ENCODE measurements at places on chromosomes 11 and 22.

GRCh38 chr11:127627629-127628457, 627.3 kb upstream of the KIRREL3 start:
- DNase-seq: no peak

DNA sequence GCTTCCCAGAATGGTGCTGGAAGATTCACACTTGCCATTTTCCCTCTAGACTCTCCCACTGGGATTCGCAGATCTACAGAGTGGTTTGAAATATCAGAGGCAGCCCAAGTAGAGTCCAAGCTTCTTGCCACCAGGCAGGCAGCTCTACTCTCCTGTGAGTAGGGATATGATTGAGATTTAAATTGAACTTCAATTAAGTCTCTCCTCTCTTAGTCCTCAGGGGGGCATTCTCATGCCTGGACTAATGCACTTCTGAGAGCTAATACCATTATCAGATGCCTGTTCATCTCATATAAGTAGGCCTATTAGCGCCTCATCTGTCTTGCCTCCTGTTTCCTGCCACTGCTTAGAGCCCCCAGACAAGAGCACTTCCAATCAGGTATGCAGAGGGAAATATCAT, 25.5 kb upstream of the AMPD3 start:
- DNase-seq: no peak

GRCh38 chr11:2747248-2748027, 47.6 kb upstream of the KCNQ1OT1 start:
- peak; percentile 4 for DNase-seq

GRCh38 chr22:27990879-27991278, 71.8 kb upstream of the PITPNB start:
- DNase-seq: no peak

- DNase-seq: no peak
Measured at GRCh38 chr11:59216641-59217564, 4.2 kb upstream of the MPEG1 start.

DNA sequence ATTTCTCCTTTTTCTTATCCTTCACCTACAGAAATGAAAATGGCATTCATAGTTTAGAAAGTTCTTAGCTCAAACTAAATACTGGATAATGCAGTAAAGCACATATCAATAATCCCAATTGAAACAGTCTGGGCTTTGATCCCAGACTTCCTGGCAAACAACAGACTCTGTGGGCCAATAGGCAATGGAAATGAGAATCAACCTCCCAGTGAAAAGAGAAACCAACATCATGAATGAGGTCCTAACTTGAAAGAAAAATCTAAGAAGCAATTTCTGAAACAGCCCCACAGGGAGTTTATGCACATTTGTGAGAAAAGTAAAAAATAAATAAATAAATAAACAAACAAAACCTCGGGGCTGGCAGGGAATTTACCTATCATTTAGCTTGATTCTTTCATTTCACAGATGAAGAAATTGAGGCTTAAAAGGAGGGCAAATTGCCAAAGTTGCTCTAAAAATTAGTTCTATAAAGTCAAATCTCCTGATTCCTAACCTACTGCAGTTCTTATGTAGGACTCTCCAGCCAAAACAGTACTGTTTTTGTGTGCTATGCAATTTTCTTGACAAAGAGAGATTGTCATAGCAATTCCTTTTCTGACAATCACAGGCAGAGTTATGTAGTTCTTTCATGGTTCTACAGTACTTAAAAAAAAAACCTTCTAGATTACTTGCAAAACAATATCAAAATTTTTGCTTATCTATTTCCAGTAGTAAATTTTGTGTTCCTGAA, 265.8 kb downstream of the GRM5 start:
- DNase-seq: no peak

- peak; percentile 39 for DNase-seq
Measured at GRCh38 chr11:35272391-35272902, 133.5 kb downstream of the CD44 start.

DNA sequence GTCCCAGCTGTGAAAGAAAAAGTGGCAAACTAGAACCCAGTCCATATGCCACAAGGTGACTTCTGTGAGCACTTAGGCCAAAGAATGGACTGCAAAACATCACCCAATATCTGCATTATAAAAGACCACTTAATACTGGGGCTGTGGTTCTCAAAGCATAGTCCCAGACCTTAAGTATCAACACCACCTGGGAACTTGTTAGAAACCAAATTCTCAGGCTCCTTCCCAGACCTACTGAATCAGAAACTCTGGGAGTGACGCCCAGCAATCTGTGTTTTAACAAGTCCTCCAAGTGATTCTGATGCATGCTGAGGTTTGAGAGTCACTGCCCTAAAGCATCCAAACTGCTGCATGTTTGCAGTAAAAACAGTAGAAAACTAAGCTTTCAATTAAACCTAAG, 81.3 kb downstream of the SERGEF start:
- DNase-seq: no peak

GRCh38 chr22:42397332-42398249, 34.6 kb downstream of the NFAM1 start:
- no peak for DNase-seq

DNA sequence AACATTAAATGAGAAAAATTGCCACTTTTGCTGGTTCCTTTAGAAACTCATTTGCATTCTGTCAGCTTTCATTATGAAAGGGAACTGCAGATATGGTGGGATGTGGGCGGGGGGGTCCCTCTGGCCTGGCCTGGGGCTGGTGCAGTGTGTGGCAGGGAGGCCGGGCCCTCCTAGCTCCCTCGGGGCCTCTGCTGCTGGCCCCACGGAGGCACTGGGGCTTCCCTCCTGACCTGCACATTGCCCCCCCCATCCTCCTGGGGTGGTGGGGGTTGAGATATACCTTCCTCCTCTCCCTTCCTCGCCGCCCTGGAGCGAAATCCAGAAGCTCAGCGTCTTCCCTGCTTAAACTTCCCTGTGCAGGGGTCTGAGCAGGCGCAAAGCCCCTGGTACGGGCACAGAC, 1005.9 kb downstream of the BRD1 start:
- no peak for DNase-seq

- DNase-seq: no peak
Measured at GRCh38 chr11:85774256-85775101, 36.5 kb downstream of the SYTL2 start.

- DNase-seq: no peak
Measured at GRCh38 chr11:130429120-130429681, 792 bp upstream of the ADAMTS8 start.

DNA sequence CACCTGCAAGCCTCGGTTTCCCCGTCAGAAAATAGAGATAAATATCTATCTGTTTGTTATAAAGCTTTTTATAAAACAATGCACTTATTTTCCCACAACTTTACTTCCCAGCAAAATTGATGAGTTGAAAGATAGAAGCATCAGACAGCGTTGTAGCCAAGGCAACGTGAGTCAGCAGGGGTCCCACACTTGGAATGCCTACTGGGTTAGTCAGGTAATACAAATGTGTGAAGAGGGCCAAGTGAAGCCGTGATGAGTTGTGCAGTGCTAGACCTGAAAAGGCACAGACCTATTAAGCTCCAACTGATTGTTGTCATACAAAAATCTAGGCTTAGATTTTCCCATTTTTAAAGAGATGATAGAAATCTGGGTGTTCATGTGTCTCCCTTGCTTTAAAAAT, 118.7 kb downstream of the PGR start:
- no peak for DNase-seq

DNA sequence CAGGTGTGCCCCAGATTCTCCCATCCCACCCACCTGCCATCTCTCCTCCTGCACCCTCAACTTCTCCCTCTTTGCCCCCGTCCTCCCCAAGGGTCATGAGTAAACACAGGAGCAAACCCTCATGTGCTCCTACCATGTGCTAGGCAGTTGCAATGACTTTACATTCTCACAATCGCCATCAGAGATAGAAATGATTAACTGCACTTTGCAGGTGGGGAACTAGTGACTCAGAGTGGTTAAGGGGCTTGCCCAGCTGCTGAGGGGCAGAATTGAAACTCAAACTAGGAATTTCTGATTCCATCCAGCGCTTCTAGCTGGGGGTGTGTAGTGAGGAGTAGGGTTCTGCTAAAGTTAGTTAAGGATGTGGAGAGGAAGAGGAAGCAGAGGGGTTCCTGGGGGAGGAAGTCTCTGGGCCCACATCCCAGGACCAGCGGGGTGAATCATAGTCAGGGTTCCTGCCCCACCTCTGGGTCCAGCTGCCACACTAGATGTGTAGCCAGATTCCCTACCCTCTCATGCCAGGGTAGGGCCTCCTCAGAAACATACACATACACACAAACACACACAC, 16.0 kb upstream of the PRG2 start:
- peak; percentile 57 for DNase-seq

GRCh38 chr22:17844150-17844549, 69.9 kb upstream of the BID start:
- DNase-seq: no peak

- DNase-seq: no peak
Measured at GRCh38 chr22:38935023-38935422, 22.4 kb upstream of the APOBEC3A start.

GRCh38 chr11:9972989-9973388, 309.1 kb downstream of the SWAP70 start:
- peak; percentile 19 for DNase-seq

- no peak for DNase-seq
Measured at GRCh38 chr11:30710221-30710620, 124.1 kb upstream of the MPPED2 start.

DNA sequence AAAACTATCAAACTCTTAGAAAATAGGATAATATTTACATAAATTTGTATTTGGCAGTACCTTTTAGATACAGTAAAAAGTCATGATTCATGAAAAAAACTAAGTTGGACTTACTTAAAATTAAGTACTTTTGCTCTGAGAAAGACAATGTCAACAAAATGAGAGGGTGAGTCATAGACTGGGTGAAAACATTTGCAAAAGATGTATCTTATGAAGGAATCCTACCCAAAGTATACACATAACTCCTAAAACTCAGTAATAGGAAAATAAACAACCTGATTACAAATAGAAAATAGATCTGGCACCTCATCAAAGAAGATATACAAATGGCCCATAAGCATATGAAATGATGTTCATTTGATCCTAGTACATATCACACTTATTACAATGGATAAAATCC, 1154.6 kb downstream of the JRKL start:
- DNase-seq: no peak

DNA sequence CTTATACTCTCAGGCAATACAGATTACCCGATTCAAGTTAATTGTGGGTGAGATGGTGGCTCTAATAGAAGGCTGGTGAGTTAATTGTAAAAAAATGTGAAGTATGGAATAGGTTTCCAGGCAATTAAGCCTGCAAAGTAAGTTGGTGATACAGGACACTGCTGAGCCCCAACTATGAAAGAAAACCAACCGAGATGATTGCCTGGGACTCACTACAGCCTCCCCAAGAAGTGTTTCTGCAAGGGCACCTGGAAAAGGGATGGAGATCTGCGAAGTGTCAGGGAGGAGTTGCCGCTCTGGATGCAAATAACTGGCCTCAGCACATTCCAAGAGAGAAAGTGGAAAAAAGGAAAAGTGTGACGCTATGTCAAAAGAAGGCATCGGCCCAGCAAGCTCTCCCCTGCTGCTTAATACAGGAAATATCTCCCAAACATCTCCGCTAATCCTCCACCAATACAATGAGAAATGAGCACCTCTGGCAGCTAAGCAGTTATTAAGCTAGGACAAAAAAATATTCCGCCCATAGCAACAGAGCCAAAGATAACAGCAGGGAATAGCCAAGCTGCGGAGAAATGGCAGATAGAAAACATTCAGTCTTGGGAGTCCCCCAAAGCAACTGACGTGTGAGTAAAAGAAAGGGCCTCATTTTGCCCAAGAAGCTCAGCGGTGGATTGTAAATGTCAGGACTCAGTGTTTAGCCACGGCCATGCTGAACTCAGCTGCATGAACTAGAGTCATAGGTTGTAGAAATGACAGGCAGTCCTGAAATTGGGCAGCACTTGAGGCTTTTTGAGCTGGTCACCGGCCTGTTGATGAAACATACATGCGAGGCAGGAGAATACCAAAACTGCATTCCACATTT, 133.7 kb downstream of the SNX19 start:
- DNase-seq: no peak

DNA sequence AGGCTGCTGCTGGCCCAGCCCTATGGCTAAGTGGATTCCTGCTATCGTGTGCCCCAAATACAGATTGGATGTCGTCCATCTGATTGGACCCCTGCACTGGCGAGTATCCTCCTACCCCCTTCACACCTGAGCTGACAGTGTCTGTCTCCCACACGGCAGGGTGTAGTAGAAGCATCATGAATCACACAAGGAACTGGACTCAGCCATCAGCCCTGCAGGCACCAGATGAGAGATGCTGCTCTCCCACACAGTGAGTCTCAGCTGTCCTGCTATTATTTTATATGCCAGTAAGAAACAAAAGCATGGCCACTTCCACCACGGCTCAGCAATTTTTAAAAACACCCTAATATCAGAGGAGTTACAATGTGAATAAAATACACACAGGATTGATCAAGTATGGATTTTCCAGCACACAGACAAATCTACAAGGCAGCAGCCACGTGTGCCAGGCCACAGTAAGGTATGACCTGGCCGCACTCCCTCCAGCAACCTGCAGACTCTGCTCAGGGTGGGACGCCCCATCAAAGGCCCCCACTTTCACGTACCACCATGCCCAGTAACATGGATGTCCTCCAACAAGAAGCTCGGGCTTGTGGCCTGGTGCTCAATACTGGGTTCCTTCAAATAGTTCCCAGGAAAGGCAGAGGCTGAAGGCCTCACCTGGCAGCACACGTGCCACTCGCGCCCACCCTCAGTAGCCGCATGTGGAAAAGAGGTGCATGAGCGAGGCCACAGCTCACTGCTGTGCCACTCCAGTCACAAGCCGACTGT, 16.4 kb upstream of the SLC25A1 start:
- DNase-seq: no peak

DNA sequence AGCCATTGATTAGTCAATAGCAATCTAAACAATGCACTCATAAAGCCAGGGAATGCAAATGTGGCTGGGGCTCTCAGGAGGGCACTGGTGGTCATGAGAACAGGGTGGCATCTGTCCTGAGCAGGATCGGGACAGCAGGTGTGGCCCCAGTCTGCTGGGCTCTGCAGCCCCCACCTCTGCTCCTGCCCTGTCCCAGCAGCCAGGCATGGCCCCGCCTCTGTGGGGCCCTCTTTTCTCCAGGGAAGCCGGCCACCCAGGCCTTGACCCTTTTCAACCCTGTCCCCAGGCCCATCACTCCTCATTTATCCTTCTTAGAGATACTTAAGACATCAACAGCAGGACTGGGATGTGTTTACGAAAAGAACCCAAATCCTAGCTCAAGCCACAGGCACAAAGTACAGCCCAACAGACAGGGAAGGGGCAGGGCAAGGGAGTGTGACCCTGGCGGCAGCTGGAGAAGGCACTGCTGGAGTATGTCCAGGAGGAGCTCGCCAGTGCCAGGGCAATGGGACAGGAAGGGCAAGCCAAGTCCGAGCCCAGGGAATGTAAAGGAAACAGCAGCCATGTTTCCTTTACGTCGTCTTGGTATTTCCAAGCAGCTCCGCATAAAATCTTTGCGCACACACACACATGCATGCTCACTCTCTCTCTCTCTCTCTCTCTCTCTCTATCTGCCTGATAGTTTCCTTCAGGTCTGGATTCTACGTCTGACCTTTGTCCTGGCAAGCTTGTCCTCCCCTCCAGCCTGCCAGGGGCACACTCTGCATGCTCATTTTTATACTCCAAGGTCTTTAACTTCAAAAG, 59.9 kb downstream of the DGCR2 start:
- DNase-seq: no peak

GRCh38 chr11:130400781-130401483, 27.5 kb downstream of the ADAMTS8 start:
- no peak for DNase-seq

- DNase-seq: no peak
Measured at GRCh38 chr22:36887162-36887561, 26.3 kb upstream of the CSF2RB start.

GRCh38 chr22:17575151-17575550, 11.9 kb downstream of the SLC25A18 start:
- DNase-seq: no peak
